ENCODE measurements at places on chromosomes 16 and 17. TPM values are rescaled to one million over a fixed set of nuclear protein-coding genes. Genes with fewer than 3 reads are reported as not detected.

DNA sequence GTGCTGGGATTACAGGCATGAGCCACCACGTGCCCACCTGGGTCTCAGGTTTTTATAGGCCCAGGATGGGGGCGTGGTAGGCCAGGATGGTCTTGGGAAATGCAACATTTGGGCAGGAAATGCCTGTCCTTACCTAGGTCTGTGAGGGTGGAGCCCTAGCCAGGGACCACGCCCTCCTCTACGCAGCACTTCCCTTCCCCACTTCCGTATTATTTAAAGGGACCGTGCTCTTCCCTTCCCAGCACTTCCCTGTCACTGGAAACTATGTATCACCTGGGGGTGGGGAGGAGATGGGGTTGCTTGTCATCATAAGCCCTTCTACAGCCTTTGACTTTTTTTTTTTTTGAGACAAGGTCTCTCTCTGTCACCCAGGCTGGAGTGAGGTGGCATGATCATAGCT, 238.9 kb upstream of the NLRP1 start:
- no peak for DNase-seq

DNA sequence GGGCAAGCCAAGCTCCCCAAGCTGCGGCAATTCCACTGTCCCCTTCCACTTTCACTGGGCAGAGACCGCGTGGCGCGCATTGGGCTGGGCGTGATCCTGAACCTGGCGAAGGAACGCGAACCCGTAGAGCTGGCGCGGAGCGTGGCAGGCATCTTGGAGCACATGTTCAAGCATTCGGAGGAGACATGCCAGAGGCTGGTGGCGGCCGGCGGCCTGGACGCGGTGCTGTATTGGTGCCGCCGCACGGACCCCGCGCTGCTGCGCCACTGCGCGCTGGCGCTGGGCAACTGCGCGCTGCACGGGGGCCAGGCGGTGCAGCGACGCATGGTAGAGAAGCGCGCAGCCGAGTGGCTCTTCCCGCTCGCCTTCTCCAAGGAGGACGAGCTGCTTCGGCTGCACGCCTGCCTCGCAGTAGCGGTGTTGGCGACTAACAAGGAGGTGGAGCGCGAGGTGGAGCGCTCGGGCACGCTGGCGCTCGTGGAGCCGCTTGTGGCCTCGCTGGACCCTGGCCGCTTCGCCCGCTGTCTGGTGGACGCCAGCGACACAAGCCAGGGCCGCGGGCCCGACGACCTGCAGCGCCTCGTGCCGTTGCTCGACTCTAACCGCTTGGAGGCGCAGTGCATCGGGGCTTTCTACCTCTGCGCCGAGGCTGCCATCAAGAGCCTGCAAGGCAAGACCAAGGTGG, 9.8 kb downstream of the SARM1 start:
- DNase-seq, result no peak

Gene KIF19
- total RNA-seq, result 2.0 TPM

DNA sequence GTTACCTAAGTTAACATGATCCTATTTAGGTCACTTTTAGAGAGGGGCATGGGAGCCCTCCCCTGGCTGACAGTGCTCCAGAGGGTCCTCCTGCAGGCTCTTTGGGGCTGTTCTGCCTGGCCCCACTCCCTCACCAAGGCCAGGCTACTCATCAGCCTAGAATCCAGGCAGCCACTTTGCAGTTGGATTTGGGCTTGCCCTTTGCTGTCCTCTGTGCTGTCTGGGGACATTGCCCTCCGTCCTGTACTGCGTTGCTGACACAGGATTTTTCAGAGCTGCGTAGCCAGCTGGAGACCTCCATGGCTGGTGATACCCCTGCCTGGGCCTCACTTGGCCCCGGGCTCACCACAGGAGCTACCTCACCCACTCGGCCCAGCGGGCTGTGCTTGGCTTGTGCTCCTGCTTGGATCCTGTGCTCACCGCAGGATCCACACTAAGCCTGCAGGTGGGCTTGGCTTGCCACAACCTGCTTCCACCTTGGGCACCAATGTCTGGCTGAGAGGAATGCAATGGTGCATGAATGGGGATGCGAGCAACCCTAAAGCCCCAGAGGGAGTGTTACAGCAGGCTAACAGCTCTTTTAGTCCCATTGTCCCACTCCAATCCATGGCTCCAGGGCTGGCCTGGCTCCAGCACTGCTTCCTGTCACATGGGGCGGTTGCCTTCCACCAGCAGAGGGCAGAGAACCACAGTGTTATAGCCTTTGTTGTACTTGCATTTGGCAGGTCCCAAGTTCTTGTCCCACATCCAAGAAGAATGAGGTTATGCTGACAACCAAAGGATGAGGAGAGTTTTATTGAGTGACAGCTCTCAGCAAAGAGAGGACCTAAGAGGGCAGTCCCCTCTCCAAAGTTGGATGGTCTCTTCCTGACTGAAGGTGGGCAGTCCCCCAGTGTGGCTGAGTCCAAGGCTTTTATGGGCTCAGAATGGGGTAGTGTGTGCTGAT, 21.5 kb downstream of the CCL4 start:
- DNase-seq, result no peak

GRCh38 chr17:78496311-78496710, 80.9 kb downstream of the DNAH17 start:
- no peak for DNase-seq

DNA sequence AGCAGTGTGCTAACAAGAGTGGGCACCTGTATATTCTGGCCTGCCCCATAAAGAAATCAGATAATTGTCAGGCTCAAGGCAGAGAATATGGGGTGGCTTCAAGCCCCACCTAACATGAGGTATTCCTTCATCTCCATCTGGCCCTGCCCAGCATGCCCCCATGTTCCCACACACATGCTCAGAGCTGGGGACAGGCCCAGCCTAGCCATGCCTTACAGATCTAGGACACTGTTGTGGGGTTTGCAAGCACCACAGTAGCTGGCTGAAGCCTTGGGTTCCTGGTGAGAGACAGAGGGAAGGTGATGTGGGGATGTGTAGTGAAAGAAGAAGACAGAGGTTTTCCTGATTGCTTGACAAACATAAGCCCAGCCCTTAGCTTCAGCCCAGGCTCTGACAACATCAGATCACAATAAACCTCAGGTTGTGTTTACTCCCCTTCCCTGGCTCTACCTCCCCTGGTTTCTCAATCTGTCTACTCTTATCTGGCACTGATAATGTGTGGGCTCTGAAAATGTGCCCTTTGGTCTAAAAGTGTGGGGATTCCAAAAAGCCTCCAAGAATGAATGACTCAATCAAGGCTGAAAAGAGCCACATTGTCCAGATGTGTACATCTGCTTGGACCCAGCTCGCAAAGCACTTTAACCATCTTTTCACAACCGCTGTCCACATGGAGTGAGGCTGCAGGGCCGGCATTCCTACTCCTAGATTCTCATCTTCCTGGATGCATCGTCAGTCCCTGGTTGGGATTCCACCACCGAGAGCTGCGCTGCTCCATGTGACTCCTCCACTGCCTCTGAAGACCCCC, 34.4 kb downstream of the CDRT4 start:
- DNase-seq, result no peak

GRCh38 chr16:10551881-10552280, 28.5 kb downstream of the EMP2 start:
- DNase-seq, result no peak

- DNase-seq, result no peak
Observed at GRCh38 chr16:29898804-29899515, 390 bp downstream of the SEZ6L2 start.

- no peak for DNase-seq
Observed at GRCh38 chr17:50443505-50443974, 17.5 kb downstream of the ACSF2 start.

Gene ETV4
- total RNA-seq, result not detected

DNA sequence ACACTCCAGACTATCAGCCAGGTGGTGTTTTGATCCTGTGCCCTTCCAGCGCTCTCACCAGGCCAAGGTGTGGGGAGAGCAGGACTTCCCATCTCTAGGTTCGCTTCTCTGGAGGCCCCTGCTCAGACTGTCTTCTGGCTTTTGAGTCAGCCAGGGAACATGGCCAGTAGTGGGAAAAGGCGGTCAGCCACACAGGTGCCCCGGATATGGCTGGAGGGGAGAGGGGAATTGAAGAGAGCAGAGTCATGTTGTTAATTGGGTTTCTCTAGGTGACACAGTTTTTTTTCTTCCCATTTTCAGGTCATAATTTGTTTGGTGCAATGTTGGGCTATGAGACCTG, 1.5 kb downstream of the MINK1 start:
- no peak for DNase-seq

DNA sequence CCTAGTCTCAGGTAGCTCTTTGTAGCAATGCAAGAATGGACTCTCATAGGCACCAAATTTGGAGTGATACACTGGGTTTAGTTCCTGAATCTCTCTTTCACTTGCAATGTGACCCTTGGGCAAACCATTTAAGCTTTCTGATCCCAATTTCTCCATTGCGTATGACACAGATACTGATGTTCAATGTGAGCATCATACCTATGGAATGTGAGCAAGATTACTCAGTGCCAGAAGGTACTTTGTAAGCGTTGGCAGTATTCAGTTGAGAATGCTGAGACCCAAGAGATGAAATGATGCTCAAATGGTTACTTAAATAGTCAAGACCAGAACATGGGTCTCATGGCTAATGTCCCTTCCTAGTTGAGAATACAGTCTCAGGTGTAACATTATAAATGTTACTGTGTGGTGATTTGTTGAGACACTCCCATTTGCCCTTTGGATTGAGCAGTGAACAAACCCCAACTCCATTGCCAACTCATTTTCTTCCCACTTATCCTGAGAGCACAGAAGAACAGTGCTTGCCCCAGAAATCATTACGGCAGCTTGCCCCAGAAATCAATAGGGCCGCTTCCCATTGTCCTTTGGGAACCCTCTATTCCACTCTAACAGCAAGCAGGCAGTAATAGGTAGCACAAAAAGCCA, 134.1 kb downstream of the SOX9 start:
- no peak for DNase-seq

DNA sequence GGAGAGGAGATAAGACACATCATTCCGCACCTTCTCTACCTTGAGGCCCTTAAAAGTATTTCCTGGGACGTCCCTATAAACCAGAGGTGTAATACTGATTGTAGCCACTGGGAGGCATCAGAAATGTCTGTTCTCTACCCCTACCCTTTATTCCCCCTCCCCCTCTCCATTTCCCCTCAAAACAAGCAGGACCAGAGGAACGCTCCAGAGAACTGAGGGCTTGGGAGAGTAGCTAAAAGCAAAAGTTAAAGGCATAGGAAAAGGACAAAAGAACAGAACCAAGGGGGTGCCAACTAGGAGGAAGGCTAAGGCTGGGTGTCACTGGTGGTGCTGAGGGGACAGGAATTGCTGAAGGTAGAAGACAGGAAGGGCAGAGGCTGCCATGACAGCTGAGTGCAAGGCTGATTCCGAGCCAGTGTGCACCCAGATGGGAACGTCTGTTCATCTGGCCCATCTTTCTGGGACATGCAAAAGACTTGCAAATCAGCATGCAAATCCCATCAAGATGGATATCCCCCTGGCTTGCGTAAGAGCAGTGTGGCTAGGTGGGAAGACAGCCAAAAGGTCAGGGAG, 6.7 kb downstream of the CAMTA2 start:
- no peak for DNase-seq

DNA sequence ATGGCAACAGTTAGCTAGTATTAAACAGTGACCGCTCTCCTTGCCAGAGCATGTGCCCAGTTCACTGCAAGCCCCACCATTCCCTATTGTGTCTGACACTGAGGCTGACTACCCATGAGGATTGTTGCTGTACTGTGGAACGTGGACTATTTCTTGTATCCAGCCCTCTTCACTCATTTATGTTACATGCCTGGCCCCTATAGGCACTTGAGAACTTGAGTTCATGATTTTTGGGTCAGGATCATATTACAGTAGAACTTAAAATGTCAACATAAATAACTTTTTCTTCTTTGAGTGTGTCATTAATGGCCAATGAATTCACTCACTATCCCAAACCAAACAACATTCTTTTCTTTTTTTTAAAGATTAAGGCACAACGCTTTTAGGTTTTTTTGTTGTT, 55.7 kb downstream of the LYRM1 start:
- DNase-seq, result no peak

GRCh38 chr16:11160676-11161115, 95.3 kb downstream of the SOCS1 start:
- no peak for DNase-seq

DNA sequence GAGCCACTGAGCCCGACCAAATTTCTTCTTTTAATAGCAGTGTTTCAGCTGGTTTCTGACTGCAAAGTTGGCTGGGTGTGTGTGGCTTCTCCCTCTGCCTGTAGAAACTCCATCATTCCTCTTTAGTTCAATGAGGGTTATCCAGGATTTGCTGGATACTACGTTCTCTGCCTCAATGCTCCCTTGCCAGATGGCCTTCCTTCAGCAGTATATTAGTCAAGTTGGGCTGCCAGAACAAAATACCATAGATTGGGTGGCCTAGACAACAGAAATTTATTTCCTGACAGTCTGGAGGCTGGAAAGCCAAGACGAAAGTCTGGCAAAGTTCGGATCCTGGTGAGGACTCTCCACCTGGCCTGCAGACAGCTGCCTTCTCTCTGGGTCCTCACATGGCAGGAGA, 103.7 kb downstream of the NOG start:
- DNase-seq, result no peak

Gene VAT1L
- total RNA-seq, result not detected

DNA sequence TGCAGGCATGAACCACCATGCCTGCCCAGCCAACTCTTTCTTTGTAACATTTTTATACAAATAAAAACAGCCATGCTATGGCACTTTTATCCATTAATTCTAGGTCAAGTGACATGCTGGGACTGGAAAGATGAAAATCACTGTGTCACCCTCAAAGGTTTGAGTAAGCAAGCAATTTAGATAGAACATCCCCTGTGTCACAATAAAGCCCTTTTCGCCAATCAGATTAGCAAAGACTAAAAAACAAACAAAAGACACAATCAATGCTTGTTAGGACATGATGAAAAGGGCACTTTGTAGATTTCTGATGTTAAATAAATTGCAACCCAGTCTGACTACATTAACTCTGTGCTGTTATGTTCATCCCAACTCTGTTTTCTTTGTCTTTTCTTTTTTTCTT, 26.4 kb downstream of the CHP2 start:
- no peak for DNase-seq

- no peak for DNase-seq
Observed at GRCh38 chr17:31540602-31541307, 149.3 kb downstream of the RAB11FIP4 start.

DNA sequence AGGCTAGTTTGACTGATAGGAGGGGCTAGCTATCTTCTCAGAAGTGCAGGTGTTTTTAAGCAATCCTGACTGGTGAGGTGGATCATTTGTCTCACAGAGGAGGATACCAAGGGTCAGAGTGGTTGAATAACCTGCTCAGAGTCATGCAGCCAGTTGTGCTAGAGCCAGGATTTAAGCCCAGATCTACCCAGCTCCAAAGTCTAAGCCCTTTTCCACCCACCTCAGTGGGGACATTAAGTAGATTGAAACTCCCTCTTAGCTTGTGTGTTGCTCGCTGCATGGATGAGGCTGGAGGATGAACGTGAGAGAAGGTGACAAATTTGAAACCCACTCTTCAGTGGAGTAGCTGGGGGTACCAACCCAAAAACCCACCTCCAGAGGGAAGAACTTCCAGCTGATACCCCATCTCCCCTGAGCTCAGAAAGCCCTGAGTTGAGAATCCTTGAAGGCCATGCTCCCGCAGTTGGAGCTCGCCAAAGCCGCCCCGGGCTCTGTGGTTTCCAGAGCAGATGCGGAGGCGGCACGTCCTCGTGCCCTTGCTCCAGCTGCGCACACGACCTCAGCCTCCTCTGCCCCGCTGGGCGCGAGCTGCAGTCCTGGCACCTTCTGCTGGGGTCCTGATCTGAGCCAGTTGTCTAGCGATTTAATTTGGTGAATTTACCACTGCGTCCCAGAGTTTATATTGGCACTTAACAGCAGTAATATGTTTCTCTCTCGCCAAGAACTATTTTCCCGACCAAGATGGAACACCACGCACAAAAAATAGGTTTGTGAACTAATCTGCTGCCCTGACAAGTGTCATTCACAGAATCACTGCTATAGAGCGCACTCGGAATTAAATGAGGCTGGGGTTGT, 159.5 kb downstream of the CCDC182 start:
- DNase-seq, result no peak
